ENCODE measurements at places on chromosomes 7 and 10.

- no peak for DNase-seq
Measured at GRCh38 chr7:5222841-5223411, 32.9 kb downstream of the WIPI2 start.

- DNase-seq: no peak
Measured at GRCh38 chr7:76304888-76305375, 2.5 kb downstream of the HSPB1 start.

DNA sequence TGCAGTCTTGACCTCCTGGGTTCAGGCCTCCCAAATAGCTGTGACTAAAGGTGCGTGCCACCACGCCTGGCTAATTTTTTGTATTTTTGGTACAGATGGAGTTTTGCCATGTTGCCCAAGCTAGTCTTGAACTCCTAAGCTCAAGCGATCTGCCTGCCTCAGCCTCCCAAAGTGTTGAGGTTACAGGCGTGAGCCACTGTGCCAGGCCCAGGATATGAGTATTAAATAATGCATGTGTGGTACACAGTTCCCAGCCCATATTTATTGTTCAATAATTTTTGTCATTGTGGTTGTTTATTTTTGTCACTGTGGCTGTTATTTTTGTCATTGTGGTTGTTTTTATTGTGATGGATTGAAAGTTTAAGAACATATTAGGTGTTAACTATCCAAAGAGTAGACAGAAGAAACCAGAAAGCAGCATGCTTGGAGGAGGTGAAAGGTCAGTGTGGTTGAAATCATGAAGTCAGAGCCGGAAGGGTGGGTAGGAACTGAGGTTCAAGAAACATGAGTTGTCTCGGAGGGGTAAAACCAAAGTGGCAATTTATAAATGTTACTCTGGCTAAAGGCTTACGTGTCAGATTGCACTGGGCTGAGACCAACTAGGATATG lies 45.0 kb downstream of the MRC1 start:
- DNase-seq: no peak

- no peak for DNase-seq
Measured at GRCh38 chr7:157514746-157515145, 177.9 kb downstream of the DNAJB6 start.

DNA sequence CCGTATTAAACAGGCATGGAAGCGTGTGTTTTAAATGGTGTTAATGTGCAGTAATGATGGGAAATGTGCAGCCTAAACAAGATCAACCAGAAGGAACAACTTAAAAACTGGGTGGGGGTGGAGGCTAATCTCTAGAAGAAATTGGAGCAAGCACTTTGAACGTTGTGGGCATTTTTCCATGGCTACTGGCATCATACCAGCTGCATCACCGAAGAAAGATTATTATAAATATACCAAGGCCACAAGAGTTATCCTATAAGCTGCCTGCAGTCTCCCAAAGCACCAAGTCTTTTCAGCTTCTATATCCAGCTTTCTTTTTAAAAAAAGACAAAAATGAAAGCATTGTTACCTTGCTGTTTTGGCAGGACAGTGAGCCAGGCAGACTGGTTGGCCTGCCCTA lies 79.9 kb downstream of the FGFR2 start:
- no peak for DNase-seq

DNA sequence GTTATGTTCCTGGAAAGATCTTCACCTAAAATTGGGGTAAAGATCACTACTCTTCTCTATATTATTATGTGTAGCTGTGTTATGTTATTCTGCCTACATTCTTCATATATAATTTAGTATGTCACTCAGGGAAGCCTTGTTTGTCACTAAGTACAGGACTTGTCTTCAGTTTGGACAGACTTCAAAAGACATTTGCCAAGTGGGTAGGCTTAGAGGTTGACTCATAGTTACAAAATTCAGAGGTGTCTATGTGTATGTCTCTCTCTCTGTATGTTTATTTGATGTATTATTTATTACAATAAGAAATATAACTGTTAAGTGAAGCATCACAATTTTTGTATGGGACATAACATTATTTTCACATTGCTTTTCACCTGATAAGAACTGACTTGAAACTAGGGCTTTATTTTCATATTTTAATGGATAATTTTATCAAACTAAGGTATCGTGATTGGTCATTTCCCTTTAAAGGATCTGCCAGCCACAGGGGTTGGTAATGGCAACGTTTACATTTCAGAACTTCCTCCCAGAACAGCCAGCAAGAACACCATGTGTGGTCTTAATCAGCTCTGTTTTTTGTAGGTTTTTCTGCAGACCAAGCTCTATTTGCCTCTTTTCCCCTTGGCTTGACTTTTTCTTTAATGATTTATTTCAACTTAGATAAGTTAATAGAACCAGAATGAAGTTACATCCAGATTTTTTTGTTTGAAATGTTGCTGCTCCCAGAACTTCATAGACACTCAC lies 262.1 kb upstream of the CACNA2D1 start:
- DNase-seq: peak; percentile 18

DNA sequence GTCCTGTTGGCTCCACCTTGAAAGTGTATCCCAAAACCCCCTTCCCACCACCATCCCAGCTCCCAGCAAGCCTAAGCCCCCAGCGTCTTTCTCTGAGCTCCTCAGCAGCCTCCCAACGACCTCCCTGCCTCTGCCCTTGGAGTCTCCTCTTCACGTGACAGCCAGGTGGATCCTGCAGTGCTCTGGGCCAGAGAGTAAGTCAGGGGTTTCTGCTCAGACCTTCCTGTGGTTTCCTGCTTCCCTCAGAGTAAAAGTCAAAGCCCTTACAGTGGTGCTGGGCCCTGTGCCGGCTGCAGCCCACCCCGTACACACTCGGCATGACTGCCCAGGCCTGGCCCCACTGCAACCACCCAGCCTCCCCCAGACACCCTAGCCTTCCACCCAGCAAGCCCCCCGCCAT lies 51.9 kb downstream of the OAT start:
- DNase-seq: no peak

- no peak for DNase-seq
Measured at GRCh38 chr10:79346388-79347225, 662 bp upstream of the PPIF start.

DNA sequence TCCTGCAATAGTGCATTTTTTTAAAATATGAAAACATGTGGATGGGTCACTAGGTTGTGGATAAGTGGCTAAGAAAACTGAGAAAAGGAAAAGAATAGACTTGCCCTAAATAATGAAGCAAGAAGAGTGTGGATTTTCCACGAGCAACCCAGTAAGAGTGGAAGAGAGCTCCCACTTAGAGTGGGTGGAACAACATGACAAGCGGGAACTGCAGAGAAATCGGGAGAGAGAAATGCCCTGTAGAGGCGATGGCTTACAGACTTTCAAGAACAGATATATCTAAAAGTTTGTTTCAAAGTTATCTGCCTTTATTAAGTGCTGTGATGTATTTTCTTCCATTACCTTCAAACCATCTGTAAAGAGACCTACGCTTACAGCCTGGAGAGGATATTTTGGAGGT lies 26.1 kb upstream of the NRG3 start:
- no peak for DNase-seq

DNA sequence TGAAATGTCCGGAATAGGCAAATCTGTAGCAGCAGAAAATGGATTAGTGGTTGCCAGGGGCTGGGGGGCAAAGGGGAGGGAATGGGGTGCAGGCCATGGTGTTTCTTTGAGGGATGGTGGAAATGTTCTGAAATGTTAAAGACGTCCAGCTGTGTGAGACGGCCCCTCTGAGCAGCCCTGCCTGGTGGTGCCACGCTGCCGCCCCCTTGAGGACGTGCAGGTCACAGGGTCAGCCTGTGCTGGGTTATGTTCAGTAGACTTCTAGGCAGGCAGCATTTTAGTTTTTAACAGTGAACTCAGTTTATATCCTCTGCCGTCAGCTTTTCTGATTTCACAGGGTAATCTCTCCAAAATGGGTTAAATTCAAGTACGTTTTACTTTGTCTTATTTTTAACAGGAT lies 9.4 kb downstream of the NUB1 start:
- DNase-seq: no peak

DNA sequence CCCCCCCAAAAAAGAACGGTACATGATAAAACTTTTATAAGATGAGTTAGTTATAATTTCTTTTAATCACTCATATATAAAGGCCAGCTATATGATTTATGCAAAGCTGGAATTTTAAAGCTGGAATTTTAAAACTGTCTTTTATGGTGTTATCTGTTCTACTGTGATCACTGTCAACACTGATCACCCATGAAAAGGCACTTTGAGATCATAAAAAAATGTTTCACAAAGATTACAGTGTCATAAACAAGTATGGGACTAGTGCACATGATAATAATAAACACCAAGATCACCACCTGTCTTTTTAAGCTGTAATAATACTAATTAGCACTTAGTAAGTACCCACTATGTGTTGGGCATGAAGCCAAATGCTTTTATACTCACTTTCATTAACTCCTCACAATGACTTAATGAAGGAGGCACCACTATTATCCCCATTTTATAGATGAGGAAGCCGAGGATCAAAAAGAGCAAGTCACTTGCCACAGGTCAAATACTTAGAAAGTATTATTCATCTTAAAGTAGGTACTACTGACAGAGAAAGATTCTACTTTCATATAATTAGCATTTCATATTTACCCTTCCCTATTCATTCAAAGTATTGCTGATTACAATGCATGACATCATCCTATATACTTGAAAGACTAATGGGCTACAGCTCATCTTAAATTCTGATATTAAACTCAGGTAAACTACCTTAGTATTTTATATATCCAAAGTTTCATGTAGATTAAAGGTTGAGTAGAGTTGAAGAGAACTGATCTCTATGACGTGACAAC lies 8.3 kb upstream of the RHOBTB1 start:
- no peak for DNase-seq

- no peak for DNase-seq
Measured at GRCh38 chr7:158365267-158365666, 222.4 kb downstream of the PTPRN2 start.

Data from fibroblast of upper back skin (primary cell).